ENCODE measurements at places on chromosomes 1 and 21. TPM values are rescaled to one million over a fixed set of nuclear protein-coding genes. Genes with fewer than 3 reads are reported as not detected.
A peak's percentile ranks its signal among the peaks of the same experiment; 100 is the strongest.

Gene LCA5L
- 1.1 TPM for total RNA-seq

Gene ETNK2
- 7.7 TPM for total RNA-seq

Gene NDC1
- total RNA-seq, result 28.7 TPM

Gene PDC
- not detected for total RNA-seq

Gene MYOG
- total RNA-seq, result 12.7 TPM

Gene ADGRL2
- total RNA-seq, result 185 TPM

Gene LIN28A
- not detected for total RNA-seq

Gene LCE3D
- not detected for total RNA-seq

- DNase-seq, result no peak
Observed at GRCh38 chr1:180563026-180563827, 4.5 kb downstream of the OVAAL start.

- DNase-seq, result peak; percentile 71
Observed at GRCh38 chr1:158999316-159000069, 10.2 kb upstream of the IFI16 start.

DNA sequence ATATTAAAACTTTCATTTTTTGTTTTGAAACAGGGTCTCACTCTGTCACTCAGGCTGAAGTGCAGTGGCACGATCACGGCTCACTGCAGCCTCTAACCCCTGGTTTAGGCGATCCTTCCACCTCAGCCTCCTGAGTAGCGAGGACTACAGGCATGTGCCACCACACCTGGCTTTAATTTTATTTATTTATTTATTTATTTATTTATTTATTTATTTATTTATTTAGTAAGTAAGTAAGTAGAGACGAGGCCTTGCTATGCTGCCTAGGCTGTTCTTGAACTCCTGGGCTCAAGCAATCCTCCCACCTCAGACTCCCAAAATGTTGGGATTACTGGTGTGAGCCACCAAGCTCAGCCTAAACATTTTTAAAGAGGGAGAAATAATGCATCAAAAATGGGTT, 1.2 kb upstream of the SETSIP start:
- DNase-seq, result no peak

DNA sequence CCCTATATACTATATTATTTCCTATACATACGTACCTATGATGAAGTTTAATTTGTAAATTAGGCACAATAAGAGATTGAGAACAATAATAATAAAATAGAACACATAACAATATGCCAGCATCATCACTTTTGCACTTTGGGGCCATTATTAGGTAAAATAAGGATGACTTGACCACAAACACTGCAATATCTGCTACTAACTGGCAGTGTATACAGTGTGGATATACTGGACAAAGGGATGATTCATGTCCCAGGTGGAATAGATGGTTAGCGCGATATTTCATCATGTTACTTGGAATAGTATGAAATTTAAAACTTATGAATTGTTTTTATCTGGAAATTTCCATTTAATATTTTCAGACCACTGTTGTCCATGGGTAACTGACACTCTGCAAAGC, 35.4 kb upstream of the TXLNA start:
- no peak for DNase-seq

DNA sequence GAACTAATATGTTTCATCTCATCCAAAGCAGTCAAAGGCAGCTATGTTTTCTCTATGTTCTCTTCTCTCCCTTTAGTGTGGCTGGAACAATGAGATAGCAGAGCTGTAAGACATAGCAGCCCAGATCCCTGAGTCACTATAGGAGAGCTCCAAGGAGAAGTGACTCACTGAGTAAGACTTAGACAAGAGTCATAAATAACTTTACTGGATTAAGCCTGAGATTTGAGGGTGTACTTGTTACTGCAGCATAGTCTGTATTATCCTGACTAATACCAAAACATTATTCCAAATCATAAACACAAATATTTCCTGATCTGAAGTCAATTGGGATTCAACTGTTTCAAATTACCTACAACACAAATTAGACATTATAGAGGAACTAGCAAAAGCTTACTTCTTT, 3.9 kb downstream of the KRTAP19-8 start:
- DNase-seq, result no peak

DNA sequence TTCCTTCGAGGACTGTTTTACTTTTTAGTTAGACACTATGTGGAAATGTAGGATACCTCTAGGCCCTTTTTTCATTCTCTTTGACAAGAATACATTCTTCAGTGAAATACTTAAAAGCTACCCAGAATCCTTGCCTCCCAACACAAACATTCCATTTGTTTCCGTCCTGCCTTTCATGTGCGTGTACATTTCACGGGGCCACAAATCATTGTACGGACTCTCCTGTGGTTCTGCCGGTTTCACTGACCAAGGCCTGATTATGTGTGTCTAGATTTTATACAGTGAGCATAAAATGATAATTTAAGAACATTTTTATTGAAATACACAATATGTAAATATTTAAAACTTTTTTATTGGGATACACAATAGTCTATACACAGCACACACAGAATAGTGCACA, 76.4 kb downstream of the RUNX3 start:
- no peak for DNase-seq

DNA sequence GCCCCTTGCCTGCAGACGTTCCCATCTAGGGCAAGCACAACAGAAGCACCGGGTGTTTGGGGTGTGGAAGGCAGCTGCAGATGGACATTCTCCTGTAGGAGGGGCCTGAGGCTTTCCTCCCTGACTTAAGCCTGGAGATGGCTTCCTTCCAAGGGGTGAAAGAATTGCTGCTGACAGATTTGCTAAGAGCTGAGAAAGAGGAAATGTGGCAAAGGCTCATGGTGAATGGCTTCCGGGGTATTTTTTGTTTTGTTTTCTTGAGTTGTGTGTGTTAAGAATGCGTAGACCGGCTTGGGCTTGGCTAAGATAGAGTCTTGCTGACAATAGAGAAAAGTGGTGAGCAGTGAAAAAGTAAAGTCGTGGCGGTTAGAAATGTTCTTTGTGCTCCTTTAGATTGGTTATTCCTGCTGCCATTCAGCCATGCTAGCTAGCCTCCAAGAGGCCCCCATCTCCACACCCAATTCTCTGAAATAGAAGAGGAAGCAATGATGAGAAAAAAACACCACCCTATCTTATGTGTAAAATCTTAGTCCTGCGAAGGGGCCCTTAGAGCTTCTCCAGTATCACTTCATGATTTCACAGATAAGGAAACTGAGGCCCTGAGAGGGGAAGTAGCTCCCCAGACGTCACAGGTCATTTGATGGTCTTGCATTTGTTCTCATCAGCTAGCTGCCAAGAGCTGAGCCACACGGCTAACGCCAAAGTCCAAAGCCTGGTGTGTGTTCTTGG, 36.9 kb downstream of the EIF2D start:
- DNase-seq, result no peak

DNA sequence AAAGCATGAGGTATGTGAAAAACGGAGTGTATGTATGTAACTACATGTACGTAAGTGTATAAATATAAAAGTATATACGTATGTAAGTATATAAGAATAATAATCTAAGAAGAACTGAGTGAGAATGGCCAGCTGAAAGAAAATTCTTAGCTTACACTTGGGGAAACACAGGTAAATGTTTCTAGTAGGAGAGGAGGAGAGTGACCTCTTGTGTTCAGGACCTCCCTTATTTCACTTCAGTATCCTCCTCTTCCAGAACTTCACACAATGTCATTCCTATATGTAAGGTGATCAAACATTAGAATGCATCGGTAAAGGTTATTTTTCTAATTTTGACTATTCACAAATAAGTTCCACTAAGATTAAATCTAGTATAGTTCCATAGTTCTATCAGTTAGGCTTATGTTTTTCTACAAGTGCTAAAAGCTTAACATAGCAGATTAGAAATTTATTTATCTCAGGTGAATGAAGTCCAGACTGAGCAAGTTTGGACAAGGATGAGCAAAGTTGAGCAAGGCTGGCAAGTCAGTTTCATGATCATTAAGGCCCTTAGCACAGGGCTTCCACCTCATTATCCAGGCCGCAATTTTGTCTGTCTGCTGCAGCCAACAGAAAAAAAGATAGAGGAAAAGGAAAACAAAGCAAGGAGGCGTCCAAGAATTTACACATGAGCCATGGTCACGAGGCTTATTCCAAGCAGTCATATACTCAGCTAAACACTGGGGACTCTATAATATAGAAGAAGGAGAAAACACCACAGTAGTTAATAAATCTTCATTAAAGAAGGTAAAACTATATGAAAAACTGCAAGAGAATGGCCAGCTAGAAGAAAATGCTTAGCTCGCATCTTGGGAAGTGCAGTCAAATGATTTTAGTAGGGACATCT, 7.1 kb upstream of the MROH9 start:
- DNase-seq, result no peak

GRCh38 chr1:50750021-50750619, 209.9 kb downstream of the FAF1 start:
- DNase-seq, result no peak

DNA sequence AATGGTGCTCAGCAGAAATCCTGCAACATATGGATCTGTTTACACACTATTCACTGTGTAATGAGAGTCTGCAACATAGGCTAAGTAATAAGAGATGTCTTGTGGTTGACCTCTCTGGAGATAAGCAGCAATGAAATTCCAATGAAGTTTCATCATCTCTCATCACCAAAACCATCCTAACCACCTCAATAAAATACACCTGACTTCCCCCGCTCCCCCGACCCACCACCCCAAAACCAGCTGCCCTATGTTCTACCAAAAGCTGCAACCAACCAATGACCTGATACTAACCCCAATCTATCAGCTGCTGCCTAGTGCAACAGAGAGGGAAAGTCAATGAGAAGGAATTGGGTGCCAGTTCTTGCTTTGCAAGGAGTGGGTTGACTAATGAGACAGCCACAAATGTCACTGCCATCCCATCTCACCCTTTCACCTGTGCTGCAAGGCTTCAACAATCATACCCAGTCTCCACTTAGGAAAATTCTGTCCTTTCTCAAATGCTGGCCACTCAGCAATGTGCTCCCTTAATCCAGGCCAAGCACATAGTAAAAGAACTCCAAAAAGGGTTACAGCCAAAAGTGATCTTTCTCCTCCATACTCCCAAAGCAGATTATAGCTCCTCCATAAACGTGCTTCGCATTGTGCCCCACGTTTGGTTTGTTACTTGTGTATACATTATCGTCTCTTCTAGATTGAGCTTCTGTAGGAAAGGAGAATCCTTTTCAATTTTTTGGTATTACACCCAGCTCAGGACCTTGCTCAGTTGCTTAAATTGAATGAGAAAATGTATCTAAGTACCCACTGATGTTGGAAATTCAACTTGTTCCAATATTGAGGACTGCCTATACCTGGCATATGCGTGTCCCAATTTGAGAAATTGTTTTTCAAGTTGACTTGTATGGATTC, 29.0 kb downstream of the MRPL39 start:
- no peak for DNase-seq

GRCh38 chr1:182408435-182409075, 8.1 kb upstream of the TEDDM1 start:
- no peak for DNase-seq

DNA sequence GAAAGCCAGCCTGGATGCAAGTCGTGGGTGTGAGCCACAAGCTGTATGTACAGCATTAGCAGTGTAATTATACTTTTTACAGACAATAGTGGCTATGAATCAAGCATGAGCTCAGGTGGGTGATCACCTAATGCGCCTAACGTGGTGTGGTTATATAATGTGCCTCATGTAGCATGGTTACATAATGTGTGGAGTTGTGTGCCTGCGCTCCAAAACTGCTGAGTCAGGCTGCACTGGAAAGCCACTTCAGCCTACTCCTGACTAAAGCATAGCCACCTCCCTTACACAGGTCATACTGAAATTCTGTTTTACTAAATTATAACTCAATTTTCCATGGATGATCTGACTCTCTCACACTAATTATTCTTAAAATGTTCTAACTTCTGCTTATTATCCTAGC, 69.8 kb downstream of the KCNT2 start:
- no peak for DNase-seq

DNA sequence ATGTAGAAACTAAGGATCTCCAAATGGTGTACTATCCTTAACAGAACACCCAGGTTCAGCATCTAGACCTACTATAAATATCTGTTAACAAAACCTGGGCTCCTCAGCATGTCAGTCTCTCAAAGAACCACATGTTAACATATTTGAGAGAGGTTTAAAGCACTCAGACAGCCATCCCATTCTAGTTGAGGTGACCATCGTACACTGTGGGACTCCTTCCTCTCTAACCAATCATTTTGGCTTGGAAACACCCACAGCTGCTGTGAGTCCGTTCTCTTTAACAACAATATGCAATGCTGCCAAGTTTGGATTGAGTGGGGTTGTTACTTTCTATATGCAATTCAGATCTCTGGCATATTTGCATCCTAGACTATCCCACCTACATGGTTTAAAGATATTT, 105.8 kb downstream of the MRPL39 start:
- DNase-seq, result no peak

GRCh38 chr1:18090636-18091035, 17.0 kb upstream of the IGSF21 start:
- no peak for DNase-seq

DNA sequence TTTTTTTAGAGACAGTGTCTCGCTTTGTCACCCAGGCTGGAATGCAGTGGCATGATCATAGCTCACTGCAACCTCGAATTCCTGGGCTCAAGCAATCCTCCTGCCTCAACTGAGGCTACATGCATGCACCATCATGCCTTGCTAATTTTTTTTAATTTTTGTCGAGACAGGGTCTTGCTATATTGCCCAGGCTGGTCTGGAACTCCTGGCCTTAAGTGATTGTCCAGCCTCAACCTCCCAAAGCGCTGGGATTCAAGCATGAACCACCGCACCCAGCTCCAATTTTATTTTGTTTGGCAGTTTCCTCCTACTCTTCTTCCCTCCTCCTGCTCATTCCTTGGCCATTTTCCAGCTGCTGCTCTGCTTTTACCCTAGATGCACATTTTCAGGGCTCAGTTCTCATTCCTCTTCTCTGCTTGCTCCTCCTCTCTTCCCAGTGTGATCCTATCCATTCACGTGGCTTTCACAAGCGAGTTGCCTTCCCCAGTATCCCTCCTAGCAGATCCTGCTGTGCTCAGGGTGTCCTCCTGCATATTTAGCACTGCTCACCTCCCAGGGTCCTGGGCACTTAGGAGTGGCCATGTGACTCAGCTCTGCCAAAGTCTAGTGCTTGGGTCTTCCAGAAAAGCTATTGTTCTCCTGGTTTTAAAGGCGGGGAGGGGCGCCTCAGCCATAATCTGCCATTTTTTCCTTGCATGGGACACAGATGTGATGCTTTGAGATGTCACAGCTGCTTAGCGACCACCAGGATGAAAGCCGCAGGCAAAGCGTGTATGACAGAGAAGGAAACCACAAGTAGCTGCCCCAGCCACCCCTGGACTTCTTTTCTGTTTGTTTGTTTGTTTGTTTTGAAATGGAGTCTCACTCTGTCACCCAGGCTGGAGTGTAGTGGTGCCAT, 33.7 kb downstream of the PSEN2 start:
- no peak for DNase-seq

- DNase-seq, result no peak
Observed at GRCh38 chr1:59432531-59433439, 135.9 kb downstream of the FGGY start.

- DNase-seq, result no peak
Observed at GRCh38 chr1:91725618-91725988, 160.3 kb downstream of the TGFBR3 start.

- no peak for DNase-seq
Observed at GRCh38 chr1:203743091-203743571, 21.9 kb upstream of the LAX1 start.
